ENCODE measurements at places on chromosomes 5 and 9.
A peak's percentile ranks its signal among the peaks of the same experiment; 100 is the strongest.

GRCh38 chr9:14731294-14731981 is 8.9 kb upstream of the CER1 start:
- no peak for DNase-seq

GRCh38 chr9:88685966-88686365 is 151.0 kb downstream of the NXNL2 start:
- DNase-seq, result no peak

DNA sequence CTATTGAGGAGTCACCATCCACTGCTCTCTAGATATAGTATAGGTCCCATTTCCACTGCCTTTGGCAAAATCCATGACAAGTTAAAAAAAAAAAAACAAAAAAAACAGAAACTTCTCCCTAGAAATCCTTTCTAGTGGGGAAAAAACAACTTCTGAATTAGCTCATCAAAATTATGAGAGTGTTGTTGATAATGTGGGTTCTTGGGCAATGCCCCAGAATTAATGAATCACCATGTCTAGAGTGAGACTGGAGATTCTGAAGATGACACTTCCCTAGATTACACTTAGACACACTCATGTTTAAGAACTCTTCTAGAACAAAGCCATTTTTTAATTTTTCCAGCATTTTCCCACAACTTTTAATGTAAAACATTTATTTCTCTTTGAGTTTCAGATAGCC is 728.0 kb upstream of the C9orf72 start:
- DNase-seq, result peak; percentile 83

GRCh38 chr9:87605676-87606075 is 108.0 kb downstream of the DAPK1 start:
- no peak for DNase-seq

DNA sequence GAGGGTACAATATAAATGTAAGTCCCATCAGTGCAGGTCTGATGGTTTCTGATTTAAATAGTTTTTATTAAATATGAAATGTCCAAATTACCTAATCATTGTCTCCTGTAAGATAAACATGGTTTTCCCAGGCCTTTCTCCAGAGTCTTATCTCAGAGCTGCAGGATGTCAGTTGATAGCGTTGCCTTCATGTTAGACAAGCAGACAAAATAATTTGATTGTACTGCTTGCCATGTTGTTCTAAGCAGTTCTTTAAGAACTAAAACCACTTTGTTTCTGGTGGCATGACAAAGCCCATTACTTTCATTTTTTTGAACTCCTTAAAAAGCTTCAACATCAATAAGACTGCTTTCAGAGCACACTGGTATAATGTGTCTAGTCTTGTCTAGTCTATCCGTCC is 1073.5 kb downstream of the MAT2B start:
- DNase-seq, result no peak

GRCh38 chr9:121323449-121324151 is 46.5 kb downstream of the STOM start:
- DNase-seq, result no peak

DNA sequence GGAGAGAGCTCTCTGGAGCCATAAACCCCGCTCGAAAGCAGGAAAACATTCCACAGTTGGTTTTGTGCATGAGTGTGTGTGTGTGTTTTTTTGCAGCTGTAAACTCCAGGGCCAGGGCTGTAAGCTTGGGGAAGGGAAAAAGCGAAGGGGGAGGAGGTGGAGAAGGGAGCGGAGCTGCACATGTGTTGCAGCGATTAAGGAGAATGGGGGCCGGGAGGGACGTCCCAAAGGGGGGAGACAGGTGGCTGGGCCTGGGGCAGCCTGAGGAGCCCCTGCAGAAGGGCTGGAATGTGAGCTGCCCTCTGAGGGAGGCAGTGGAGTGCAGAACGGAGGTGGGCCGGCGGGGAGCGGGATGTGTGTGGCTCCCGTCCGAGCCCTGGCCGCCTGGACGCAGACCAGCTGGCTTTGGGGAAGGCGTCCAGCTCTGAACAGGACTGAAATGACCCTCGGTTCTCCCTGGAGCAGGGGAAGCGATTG is 2.7 kb upstream of the MYMK start:
- no peak for DNase-seq

DNA sequence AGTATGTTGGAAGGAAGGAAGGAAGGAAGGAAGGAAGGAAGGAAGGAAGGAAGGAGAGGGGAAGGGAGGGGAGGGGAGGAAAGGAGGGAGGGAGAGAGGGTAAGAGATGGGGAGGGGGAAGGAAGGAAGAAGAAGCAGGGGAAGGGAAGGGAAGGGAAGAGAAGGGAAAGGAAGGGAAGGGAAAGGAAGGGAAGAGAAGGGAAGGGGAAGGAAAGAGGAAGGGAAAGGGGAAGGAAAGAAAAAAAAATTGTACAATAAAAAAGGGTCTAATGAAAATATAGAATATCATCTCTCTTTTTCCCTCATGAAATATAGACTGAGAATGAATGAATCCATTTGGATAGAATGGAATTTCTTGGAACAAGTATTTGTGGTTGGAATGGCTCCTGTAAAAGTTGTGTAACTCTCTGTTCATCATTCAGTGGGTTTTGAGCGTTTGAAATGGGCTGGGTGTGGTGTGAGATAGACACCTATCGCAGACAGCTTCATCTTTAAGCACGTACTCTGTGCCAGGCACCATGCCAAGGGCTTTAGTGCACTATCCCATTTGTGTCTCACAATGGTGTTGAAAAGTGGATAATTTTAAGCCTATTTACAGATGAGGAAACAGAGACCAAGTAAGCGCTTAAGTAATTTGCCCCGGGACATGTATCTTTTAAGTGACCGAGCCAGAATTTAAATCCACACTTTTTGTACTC is 11.6 kb upstream of the PAPPA start:
- no peak for DNase-seq

- DNase-seq, result no peak
These were observed 6.5 kb downstream of the TLE1 start for GRCh38 chr9:81682797-81683196.

DNA sequence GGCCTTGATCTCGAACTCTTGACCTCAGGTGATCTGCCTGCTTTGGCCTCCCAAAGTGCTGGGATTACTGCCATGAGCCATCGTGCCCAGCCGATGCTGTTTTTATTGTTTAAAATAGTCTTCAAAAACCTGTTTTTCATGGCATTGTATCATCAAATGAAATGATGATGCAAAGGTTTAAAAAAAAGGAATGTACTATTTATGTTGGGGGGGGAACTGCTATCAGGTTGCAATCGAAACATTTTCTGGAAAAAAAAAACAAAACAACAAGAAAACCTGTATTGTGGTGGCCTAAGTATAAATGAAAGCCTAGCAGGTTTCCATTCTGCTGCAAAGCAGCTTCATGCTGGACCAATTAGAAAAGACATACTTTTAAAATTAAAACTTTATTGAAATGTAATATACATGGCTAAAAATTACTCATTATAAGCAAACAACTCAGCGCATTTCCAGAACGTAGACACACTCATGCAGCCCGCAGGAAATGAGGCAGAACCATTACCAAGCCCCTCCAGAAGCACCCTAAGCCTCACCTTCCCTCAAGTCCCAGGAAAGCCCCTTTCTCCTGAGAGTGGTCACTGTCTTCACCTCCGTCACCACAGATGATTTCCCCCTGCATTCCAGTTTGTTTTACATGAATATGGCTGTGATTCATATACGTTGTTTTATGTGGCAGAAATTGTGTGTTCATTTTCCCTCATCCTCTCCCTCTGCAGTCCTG is 19.0 kb downstream of the GPR107 start:
- peak; percentile 69 for DNase-seq

DNA sequence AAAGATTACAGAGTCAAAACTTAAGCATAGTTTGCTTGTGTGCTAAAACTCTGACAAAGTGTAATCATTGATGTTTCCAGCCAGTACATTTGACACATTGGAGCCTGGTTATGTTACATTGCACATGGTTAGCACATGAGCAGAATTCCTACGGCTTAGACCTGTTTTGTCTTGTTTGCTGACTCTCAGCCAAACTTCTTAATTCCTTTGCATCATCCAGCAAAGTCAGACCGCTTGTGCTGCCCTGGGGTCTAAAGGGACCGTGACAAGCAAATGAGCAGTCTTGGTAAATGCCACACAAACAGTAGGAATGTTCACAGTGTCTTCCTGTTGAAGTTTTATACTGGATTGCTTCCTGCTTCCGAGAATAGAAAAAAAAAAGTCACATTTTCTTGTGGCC is 72.0 kb upstream of the ENTREP1 start:
- peak; percentile 70 for DNase-seq

DNA sequence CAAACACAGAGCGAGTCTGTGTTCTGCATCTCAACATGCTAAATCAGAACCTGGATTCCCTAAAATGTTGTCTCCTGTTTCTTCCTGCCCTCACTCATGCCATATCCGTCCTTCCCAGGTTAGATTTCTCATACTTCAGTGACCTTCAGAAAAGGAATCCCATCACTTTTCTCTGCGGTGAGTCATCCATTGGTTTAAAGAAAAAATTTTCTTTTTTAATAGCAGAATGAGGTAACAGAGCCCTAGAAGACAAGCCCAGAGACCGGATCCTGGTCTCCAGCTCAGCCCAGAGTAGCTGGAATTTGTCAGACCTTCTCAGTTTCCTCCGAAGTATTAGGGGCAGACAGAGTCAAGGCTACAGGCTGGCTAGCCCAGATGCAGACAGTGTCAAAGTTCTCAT is 143.2 kb upstream of the DMRT1 start:
- peak; percentile 51 for DNase-seq

GRCh38 chr9:3856592-3856991 is 330.8 kb upstream of the RFX3 start:
- no peak for DNase-seq

- no peak for DNase-seq
These were observed 114.3 kb downstream of the CRB2 start for GRCh38 chr9:123470121-123470782.

DNA sequence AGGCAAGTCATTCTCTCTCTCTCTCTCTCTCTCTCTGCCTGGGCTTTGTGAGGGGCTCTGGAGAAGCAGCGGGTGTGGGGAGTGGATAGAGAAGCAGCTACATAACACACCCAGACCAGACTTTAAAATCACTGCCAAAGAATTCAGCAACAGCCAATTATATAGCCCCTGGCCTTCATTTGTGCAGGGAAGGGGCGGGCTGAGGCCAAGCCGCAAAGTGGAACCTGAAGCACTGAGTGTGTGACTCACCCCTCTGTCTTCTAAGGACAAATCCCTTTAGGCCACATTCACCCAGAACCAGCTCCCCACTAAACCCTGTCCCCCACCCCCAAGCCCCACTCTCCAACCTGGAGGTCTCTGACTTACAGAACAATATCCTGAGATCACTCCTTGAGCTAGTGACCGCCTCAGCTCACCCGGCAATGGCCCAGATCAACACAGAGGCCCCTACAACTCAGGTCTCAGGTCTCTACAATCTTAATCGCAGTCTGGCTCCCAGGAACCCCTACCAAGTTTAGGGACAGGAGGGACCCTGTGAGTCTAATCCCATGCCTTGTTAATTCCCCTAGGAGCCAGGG is 6.0 kb downstream of the B4GALT1 start:
- DNase-seq, result peak; percentile 99

DNA sequence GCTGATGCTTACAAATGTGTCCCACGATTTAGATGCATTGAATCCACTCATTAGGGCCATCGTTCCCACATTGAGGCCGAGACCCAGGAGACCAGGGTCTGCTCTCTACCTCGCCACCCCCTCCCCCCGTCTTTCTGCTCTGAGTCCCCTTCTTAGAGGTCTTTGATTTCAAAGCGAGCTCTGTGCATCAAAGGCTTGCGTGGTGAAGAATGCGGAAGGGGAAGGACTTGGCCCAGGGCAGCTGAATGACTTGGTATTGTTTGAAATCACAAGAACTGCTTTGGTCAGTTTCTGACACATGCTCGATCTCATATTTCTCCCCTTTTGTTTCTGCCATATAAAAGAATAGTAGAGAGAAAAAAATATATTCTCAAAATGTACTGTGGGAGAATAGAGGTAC is 78.3 kb upstream of the IRX1 start:
- DNase-seq, result no peak

DNA sequence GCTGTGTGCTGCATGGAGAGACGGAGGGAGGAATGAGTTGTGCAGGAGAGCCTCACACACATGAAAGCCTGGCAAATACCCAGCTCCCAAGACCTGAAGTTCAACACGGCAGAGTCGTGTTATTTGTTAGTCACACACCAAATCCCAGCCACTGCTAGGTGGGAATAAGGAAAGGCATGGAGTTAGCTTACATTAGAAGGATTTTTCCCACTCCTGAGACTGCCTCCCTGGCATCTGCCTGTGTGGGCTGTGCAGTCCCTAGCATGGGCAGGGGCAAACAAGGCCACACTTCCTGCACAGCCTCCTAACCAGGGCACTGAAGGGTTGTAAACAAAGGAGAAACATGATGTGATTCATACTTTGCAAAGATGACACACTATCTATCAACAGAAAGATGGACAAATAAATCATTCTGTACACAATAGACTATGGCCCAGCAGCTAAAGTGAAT is 306.8 kb downstream of the SPOCK1 start:
- peak; percentile 57 for DNase-seq

GRCh38 chr5:174311121-174311520 is 265.6 kb downstream of the NSG2 start:
- no peak for DNase-seq

DNA sequence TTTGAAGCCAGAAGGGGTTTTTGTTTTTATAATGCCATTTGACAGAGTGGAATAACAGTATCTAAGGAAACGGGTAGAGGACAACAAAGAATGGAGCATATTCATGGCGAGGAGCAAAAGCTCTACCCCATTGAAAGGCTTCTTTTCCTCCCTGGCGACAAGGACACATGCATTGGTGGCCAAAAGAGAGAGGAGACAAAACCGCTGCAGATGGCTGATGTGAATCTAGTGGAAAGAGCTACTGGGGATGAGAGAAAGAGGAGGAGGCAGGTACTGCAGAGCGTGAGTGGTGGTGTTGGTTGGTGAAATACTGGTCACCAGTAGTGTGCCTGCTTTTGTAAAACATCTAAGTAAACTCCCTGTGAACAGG is 491 bp downstream of the APC start:
- DNase-seq, result no peak

- DNase-seq, result peak; percentile 58
These were observed 40.8 kb upstream of the GLRX start for GRCh38 chr5:95863383-95863757.

GRCh38 chr5:56402266-56403220 is 169.4 kb upstream of the ANKRD55 start:
- no peak for DNase-seq

DNA sequence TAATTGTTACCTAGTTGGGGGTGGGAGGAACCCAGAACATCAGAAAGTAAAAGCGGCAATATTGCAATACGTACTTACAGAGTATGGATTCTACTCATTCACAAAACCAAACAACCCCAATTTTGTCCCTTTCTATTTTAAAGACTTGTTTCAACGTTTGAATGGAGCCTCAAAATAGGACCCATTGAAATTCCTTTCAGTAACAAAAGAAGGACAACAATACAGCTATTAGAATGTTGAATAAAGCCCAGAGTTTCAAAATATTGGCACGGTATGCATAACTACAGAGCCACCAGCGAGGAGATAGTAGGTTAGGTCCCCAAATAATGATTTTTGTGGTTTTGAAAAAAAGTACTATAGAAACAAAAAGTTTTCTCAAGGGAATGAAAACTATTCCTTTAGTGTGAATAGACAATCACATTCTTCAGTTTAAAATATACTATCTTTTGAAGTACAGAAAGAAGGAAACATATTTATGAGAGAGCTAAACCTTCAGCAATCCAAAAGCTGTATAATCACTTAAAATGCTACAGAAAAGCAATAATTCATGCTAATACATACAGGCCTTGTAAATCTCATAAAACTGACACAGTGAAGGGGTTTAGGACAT is 235.5 kb downstream of the RFX3 start:
- peak; percentile 20 for DNase-seq
